ENCODE measurements at places on chromosomes 7 and 10. TPM values are rescaled to one million over a fixed set of nuclear protein-coding genes. Genes with fewer than 3 reads are reported as not detected.

KCNH2 gene
- total RNA-seq: 0.75 TPM

HMX2 gene
- not detected for total RNA-seq

TECTB gene
- not detected for total RNA-seq

UPK3BL1 gene
- 16.3 TPM for total RNA-seq

SLK gene
- total RNA-seq: 32.3 TPM

CCDC172 gene
- total RNA-seq: not detected

RFC2 gene
- total RNA-seq: 35.4 TPM

NEUROD6 gene
- not detected for total RNA-seq

PNLIP gene
- total RNA-seq: not detected

SPDYE5 gene
- total RNA-seq: 0.13 TPM

SPDYE11 gene
- not detected for total RNA-seq

Data from activated naive CD4-positive, alpha-beta T cell treated with anti-CD3 and anti-CD28 coated beads, Interleukin-2, amount 10 ng/mL, durations not matched to agents 5 hours and 36 hours (primary cell).